NCI-H526 treated with DMSO at 0.1 percent for 48 hours (cell line): ENCODE measurements at places on chromosomes 2 and 18.

- no peak for DNase-seq
Measured at GRCh38 chr2:169002161-169002738, 28.9 kb downstream of the ABCB11 start.

DNA sequence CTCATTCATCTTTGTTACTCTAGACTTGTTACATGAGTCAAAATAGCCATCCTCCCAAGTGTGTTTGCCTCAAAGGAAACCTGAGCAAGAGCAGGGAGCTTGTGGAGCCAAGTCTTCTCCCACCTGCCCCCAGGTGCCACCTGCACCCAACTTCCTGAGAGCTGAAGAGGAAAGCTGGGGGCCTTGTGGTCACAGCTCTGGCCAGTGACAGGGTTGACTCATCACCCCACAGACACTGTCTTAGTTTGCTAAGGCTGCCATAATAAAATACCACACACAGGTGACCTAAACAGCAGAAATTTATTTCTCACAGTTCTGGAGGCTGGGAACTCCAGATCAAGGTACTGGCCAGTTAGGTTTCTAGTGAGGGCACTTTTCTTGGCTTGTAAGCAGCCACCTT, 99.6 kb downstream of the TPGS2 start:
- no peak for DNase-seq

DNA sequence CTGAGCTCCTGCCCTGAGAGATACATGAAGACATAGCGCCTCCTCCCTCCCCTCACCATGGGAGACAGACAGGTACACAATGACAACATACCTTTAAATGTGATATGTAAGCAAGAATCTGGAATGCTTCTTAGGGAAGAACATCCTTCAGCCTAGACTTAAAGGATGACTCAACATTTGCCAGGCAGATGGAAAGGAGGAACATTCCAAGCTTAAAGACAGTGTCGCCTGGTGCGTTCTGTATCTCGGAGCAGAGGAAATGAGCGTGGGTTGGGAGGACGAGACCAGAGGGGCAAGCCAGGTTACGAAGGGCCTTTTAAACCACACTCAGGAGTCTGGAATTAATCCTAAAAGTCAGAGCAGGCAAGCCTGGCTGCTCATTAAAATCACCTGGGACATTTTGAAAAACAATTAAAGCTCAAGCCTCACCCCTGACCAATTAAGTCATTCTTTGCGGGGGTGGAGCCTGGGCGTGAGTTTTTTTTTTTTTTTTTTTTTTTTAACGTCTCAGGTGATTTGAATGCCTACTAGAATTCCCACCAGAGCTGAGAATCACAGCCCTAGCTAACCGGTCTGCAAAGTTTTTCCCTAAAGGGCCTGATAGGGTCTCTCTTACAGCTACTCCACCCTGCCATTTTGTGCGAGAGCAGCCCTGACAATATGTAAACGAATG, 131.2 kb upstream of the SEC11C start:
- no peak for DNase-seq

GRCh38 chr18:68428661-68429060, 286.2 kb downstream of the TMX3 start:
- DNase-seq = no peak

GRCh38 chr2:159026170-159026569, 57.7 kb downstream of the TANC1 start:
- DNase-seq = no peak

GRCh38 chr2:186068139-186068801, 329.7 kb downstream of the FSIP2 start:
- DNase-seq = no peak

DNA sequence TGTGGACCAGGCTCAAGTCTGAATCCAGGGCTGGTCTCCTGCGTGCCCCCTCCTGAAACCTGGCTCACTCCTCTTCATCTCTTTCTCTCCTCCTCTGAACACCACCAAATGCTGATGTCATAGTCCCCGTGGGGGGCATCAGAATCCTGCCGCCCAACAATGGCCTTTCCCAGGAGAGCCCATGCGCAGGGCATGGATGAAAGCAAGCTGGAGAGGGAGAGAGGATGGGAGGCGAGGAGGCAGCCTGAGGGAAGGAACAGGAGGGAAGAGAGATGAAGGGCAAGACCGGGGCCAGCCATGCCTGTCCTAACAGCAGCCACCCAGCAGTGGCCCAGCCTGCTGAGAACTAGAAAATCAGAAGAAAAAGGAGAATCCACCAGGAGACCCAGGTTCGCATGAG, 22.3 kb upstream of the LPIN1 start:
- no peak for DNase-seq

GRCh38 chr2:233807966-233808935, 30.1 kb downstream of the MROH2A start:
- no peak for DNase-seq
